Aorta (tissue), 5 donors: ENCODE measurements at places on chromosomes 12 and 14.

DNA sequence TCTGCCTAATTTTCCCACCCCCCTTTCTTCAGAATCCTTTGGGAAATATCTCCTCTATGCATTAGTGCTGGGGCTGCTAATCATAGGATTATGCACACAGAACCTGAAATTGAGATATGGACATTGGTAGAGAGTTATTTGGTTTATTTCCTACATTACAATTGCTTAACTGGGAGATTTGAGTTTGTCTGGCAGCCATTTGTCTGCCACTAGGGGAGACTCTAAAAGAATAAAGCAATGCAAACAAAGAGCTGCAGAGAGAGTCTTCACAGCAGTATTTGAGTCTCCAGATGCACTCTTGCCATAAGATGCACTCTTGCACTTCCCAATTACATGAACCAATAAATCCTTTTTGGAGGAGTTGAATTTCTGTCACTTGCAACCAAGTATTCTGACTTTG is 12.0 kb upstream of the PCNX4 start:
- H3K4me1 ChIP-seq, result no peaks in the 10 kb centered on the region
- no peaks in the 10 kb centered on the region for H3K27me3 ChIP-seq
- H3K27ac ChIP-seq, result no peak overlapping the region
- H3K36me3 ChIP-seq, result no peaks in the 10 kb centered on the region
- H3K4me3 ChIP-seq, result no peak overlapping the region

GRCh38 chr12:78035901-78036606 is 205.4 kb downstream of the NAV3 start:
- H3K27me3 ChIP-seq, result no peaks in the 10 kb centered on the region
- DNase-seq, result no peak
- H3K4me1 ChIP-seq, result peaks cover 2% of the 10 kb centered on the region
- H3K36me3 ChIP-seq, result no peaks in the 10 kb centered on the region
- H3K4me3 ChIP-seq, result no peak overlapping the region
- no peak overlapping the region for H3K27ac ChIP-seq

DNA sequence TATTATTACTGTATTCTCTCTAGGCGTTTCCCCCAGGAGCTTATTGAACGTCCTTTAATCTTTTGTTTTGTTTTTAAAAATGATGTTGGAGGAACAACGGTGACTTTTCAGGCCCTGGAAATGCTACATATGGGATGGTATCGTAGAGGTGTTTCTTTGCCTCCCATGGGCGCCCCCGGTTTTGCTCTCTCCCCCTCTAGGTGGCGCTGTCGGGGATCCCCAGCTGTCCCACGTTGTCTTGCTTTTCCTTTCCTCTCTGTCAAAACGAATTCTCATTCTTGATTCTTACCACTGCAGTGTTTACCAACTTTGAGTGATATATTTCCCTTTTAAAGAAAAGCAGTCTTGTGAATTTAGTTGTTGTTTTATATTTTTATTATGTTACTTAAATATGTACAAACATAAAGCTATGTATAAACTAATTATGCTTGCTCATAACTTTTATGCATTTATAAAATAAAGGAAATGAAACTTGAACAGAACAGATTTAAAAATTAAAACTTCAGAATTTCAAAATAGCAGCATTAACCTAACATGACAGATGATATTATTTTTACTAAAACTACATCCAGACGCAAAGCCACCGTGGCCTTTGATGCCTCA is 171.9 kb downstream of the RGS6 start:
- H3K4me3 ChIP-seq, result no peak overlapping the region
- H3K4me1 ChIP-seq, result no peaks in the 10 kb centered on the region
- no peaks in the 10 kb centered on the region for H3K36me3 ChIP-seq

- H3K4me3 ChIP-seq, result no peak overlapping the region
- DNase-seq, result no peak
- no peaks in the 10 kb centered on the region for H3K27me3 ChIP-seq
- peaks cover 2% of the 10 kb centered on the region for H3K4me1 ChIP-seq
- H3K36me3 ChIP-seq, result no peaks in the 10 kb centered on the region
- no peak overlapping the region for H3K27ac ChIP-seq
These were observed 76.4 kb downstream of the SUSD6 start for GRCh38 chr14:69687606-69688298.

DNA sequence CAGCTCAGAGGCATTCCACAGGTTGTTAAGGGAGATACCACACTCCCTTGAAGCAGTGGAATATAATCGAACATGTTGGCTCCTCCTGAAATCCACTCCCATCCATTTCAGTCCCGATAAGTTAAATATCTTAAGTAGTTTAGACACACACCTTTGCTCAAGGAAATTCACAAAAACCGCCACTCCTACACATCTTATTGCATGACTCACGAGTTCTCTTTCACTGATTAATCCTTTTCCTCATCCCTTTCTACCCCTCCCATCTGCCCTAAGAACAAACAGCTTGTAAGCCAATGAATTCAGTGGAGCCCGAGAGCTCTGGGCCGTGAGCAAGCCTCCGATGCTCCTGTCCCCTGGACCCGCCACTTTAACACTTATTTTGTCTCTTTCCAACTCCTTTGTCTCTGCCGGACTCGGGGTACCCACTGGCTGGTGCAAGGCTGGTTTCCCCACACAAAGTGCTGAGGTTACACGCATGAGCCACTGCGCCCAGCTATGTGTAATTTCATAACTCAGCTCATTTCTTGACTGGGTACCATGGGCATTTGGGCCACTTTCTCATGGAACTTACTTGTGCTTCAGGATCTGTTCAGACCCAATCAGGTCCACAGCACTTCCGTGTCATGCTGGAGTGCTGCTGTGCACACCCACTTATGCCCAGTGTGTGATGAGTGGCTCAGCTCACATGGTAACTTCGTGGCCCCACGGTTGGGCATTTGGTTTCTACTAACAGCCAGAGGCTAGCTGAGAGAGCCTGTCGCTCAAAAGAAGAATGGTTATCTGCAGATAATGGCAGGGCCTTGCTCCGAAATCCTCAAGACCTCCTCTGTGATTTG is 171.8 kb upstream of the ALG10B start:
- DNase-seq, result no peak
- H3K27ac ChIP-seq, result no peak overlapping the region
- H3K27me3 ChIP-seq, result no peaks in the 10 kb centered on the region

DNA sequence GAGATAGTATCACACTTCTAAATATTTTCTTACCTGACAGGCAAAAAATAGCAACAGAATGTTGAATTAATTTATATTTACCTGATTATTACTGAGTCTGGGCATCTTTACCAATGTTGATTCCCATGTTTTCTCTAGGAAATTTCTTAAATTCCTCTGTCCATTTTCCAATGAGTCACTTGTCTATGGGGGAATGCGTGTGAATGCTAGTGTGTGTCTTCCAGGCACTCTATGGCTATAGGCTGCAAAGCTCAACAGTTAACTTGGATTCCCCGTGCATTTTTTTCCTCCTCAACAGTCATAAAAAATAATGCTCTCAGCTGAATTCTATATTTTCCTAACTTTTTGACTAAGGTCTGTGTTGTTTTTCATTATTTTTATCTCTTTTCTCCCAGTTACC is 1385.8 kb upstream of the FLRT2 start:
- no peaks in the 10 kb centered on the region for H3K36me3 ChIP-seq
- H3K27me3 ChIP-seq, result no peaks in the 10 kb centered on the region
- H3K4me3 ChIP-seq, result no peak overlapping the region
- no peak overlapping the region for H3K27ac ChIP-seq

- no peak for DNase-seq
- no peaks in the 10 kb centered on the region for H3K36me3 ChIP-seq
- H3K27me3 ChIP-seq, result no peaks in the 10 kb centered on the region
- no peak overlapping the region for H3K27ac ChIP-seq
- H3K4me3 ChIP-seq, result no peak overlapping the region
These were observed 479.7 kb upstream of the RGS6 start for GRCh38 chr14:71452539-71452938.

DNA sequence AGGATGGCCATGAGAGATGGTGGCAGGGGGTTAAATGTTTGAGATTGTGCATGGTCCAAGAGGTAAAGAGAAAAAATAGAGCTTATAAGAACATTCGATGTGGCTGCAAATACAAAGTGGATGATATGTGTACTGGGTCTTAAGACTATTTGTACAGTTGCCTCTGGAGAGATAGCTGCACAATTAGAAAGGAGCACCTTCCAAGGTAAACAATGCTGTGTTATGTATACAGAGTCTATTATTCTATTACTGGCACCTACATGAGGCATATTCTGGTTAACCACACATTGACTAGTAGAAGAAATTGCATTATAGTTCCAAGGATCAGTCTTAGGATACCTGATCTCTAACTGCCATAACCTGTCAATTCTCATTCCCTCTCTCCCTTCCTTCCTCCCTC is 238.0 kb upstream of the FOXN3 start:
- H3K27me3 ChIP-seq, result no peaks in the 10 kb centered on the region
- H3K27ac ChIP-seq, result no peak overlapping the region
- no peak overlapping the region for H3K4me3 ChIP-seq

DNA sequence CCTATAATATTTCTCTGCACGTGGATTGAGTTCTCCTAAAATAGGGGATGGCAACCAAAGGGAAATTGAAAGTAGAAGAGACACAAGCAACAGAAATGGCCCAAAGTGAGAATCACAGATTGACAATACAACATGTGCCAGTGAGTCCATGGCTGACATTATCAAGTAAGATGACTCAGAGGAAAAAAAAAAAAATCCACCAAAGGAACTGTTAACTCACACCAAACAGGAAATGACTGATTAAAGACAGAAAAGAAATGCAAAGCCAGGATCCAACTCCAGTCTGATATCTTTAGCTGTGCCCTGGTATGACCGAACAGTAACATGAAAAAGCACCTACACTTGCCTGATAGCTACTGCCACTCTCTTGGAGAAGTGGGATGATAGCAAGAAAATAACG is 485.0 kb downstream of the PRKD1 start:
- H3K36me3 ChIP-seq, result no peaks in the 10 kb centered on the region
- no peak overlapping the region for H3K27ac ChIP-seq
- no peak overlapping the region for H3K4me3 ChIP-seq
- no peak for DNase-seq
- no peaks in the 10 kb centered on the region for H3K4me1 ChIP-seq
- H3K27me3 ChIP-seq, result no peaks in the 10 kb centered on the region

- no peaks in the 10 kb centered on the region for H3K27me3 ChIP-seq
- no peaks in the 10 kb centered on the region for H3K36me3 ChIP-seq
- H3K4me1 ChIP-seq, result no peaks in the 10 kb centered on the region
- DNase-seq, result peak; percentile 62
- no peak overlapping the region for H3K27ac ChIP-seq
These were observed 11.3 kb downstream of the ITGB7 start for GRCh38 chr12:53195516-53196420.

DNA sequence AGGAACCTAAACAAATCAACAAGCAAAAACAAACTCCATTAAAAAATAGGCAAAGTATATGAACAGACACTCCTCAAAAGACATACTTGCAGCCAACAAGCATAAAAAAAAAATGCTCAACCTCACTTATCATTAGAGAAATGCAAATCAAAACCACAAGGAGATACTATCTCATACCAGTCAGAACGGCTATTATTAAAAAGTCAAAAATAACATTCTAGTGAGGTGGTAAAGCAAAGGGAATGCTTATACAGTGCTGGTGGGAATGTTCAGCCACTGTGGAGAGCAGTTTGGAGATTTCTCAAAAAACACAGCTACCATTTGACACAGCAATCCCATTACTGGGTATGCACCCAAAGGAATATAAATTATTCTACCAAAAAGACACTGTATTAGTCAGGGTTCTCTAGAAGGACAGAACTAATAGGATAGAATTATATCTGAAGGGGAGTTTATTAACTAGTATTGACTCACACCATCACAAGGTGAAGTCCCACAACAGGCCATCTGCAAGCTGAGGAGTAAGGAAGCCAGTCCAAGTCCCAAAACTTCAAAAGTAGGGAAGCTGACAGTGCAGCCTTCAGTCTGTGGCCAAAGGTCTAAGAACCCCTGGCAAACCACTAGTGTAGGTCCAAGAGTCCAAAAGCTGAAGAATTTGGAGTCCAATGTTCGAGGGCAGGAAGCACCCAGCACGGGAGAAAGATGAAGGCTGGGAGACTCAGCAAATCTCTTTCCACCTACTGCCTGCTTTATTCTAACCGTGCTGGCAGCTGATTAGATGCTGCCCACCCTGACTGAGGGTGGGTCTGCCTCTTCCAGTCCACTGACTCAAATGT is 101.6 kb upstream of the KRAS start:
- H3K4me1 ChIP-seq, result no peaks in the 10 kb centered on the region
- no peak for DNase-seq
